ENCODE measurements at places on chromosomes 1 and 21. TPM values are rescaled to one million over a fixed set of nuclear protein-coding genes. Genes with fewer than 3 reads are reported as not detected.

The AK5 gene
- 0.18 TPM for polyA plus RNA-seq

DNA sequence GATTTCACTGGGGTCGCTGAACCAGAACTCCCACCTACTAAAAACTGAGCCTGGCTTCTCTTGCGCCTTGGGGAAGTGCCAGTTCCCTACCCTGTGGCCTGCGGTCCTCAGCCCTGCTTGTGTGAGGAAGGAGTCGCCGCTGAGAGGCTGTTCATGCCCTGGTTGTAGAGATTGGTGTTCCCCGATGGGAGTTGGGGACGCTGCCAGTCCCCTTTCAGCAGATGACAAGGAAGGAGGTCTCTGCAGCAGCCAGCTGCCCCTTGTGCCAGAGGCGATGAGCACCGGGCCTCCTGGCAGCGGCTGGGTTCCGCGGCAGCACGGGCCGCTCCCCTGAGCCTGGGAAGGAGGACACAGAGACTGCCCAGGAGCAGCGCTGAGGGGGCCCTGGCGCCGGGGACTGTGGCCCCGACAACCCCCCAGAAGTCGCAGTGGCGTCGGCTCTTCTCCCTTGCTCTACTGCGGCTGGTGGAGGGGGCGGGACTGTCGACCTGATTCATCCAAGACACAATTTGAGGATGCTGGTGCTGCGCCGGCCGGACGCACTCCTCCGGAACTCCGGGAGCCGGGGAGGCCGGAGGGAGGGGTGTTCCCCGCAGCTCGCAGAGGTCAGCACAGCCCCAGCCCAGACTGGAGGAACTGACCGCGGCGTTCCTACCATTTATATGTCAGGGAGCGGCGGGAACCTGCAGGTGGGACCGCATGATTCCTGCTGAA lies 12.0 kb upstream of the ADORA3 start:
- DNase-seq, result peak; percentile 71

- DNase-seq, result no peak
Observed at GRCh38 chr1:61101536-61101935, 19.2 kb downstream of the NFIA start.

GRCh38 chr1:74517599-74518051 lies 5.2 kb upstream of the LRRC53 start:
- DNase-seq, result no peak

The CFHR5 gene
- not detected for polyA plus RNA-seq

GRCh38 chr1:170583186-170583585 lies 51.2 kb downstream of the GORAB start:
- no peak for DNase-seq

- DNase-seq, result no peak
Observed at GRCh38 chr1:14265495-14265894, 333.0 kb upstream of the KAZN start.

- DNase-seq, result peak; percentile 47
Observed at GRCh38 chr1:6260433-6260934, 414 bp downstream of the GPR153 start.

- peak; percentile 93 for DNase-seq
Observed at GRCh38 chr1:206579747-206580437, 32.4 kb downstream of the EIF2D start.

The OLIG2 gene
- not detected for polyA plus RNA-seq

DNA sequence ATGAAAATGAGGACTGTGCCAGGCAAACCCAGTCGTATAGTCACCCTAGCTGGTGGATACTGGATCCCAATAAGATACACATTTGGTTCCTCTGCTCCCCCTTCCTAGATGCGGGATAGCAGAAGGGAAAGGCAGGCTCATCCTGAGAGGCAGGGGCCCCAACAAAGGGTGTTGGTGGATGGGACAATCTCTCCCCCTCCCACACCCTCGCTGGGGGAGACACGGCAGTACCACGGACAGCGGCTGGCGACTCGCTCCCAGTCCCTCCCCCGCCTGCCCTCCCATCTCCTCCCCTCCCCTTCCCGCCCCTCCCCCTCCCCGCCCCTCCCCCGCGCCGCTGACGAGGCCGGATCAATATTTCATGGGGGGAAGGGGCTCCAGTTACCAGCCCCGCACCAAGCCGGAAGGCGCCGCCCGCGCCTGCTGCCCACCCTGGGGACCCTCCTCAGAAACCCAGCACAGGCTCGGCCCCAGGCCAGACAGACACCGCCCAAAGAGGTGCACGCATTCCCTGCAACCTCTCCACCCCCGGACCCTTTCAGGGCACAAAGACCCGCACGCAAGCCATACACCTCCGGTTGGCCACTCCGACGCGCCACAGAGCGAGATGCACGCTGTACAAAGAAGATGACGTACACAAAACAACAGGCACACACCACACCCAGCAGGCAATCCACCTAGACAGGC lies 11.5 kb downstream of the RIMS3 start:
- no peak for DNase-seq

DNA sequence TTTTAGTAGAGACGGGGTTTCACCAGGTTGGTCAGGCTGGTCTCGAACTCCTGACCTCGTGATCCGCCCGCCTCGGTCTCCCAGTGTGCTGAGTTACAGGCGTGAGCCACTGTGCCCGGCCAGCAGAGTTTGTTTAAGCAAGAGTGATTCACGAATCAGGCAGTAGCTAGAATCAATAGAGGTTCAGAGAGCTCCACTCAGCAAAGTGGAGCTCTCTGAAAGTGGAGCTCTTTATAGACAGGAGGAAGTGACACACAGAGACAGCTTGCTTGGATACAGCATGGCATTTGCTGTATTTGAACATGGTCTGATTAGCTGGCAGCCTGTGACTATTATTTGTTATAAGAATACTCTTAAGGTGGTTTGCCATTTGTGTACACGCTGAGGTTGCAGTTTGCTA lies 27.1 kb upstream of the CD34 start:
- no peak for DNase-seq

DNA sequence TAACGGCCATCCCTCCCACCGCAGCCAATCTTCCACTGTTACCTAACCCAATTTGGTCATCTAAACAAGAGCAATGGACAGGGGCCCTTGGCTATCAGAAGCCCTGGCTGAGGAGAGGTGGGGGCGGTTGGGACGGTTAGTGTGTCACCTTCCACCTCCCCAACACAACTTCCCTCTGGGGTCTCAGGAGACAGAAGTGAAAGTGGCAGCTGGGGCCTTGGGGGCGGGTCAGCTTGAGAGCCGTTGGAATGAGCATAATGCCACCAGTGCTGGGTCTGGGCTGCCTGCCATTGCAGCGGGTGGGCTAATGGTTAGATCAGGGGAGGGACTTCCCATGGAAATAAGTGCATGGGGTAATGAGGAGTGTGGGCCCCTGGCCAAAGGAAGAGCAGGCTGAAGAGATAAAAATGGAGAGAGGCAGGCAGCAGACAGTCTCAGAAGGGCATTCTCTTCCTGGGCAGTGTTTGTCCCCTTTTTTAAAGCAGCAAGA lies 7.9 kb downstream of the MEF2D start:
- peak; percentile 85 for DNase-seq

The OR2L3 gene
- 0.42 TPM for polyA plus RNA-seq

DNA sequence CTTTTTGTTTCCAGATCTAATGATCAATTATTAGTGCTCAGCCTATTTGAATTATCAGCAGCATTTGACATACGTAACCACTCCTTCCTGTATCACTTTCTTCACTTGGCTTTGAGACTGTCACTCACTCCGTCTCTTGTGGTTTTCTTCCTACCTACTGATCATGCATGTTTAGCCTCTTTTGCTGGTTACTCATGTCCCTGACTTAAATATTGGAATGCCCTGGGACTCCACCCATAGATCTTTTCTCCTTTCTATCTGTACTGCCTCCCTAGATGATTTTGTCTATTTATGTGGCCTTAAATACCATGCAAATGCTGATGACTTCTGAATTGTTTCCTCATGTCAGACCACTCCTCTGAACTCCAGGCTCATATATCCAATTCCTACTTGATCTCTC lies 57.7 kb upstream of the PDE4B start:
- DNase-seq, result no peak

DNA sequence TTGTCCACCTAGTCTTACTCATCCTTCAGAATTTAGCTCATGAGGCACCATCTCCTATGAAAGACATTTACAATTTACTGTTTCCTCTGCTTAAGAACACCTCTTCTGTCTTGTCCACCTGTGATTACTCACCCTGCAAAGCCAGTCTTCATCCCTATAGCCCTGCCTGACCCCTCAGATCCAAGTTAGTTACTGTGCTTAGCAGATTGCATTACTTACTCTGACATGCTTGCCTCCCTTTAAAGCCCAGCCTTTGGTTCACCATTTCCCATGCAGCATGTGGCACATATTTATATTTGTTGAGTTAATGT lies 60.9 kb upstream of the VCAM1 start:
- DNase-seq, result no peak

- DNase-seq, result peak; percentile 45
Observed at GRCh38 chr1:65069011-65069565, 78.9 kb upstream of the AK4 start.

GRCh38 chr21:45982092-45982757 lies 655 bp downstream of the COL6A1 start:
- DNase-seq, result peak; percentile 45

DNA sequence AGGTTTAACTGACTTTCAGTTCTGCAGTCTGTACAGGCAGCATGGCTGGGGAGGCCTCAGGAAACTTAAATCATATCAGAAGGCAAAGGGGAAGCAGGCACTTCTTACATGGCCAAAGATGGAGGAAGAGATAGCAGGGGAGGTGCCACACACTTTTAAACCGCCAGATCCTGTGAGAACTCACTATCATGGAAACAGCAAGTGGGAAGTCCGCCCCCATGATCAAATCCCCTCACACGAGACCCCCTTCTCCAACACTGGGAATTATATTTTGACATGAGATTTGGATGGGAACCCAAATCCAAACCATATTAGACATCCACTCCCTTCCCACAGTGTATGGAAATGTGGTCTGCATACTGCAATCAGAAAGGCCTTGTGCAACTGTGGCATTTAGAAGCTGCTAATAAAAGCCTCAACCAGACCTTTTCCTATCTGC lies 148.2 kb downstream of the FCRL5 start:
- peak; percentile 38 for DNase-seq

- DNase-seq, result peak; percentile 32
Observed at GRCh38 chr1:155485945-155486344, 76.7 kb downstream of the ASH1L start.

- DNase-seq, result no peak
Observed at GRCh38 chr1:91400133-91400725, 4.4 kb downstream of the HFM1 start.

DNA sequence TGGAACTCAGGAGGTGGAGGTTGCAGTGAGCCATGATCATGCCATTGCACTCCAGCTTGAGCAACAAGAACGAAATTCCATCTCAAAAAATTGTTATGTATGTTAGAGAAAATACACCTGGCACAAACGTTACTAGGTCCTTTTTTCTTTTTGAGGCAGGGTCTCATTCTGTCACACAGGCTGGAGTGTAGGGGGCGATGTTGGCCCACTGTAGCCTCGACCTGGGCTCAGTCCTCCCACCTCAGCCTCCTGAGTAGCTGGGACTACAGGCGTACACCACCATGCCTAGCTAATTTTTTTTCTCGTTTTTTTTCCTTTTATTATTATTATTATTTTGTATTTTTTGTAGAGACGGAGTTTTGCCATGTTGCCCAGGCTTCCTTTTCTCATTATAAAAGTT lies 4.4 kb downstream of the HAX1 start:
- peak; percentile 24 for DNase-seq

The TFF3 gene
- not detected for polyA plus RNA-seq
